ENCODE measurements at places on chromosomes 4 and X.
A peak's percentile ranks its signal among the peaks of the same experiment; 100 is the strongest.

- DNase-seq = no peak
Observed at GRCh38 chr4:13059019-13059418, 425.1 kb downstream of the RAB28 start.

GRCh38 chrX:124194901-124195300, 137.6 kb upstream of the TEX13D start:
- DNase-seq = no peak

GRCh38 chrX:69137371-69138117, 27.7 kb downstream of the PJA1 start:
- no peak for DNase-seq

DNA sequence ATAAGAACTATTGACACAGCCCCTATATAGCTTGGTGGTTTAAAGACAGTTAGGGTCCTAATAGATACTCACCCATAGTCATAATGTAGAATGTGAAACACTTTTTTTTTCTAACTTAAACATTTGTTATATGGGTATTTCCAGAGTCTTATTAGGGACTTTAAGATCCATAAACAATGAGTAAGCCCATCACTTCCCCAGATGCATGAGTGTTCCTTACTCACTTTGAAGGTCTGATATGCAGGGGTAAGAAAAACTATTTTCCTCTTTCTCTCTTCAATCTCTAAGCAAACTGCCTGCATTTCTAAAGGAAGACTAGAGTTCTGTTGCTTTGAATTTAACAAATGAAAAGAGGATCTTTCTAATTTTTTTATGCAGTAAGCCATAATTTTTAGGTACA, 443.6 kb upstream of the PITX2 start:
- no peak for DNase-seq

DNA sequence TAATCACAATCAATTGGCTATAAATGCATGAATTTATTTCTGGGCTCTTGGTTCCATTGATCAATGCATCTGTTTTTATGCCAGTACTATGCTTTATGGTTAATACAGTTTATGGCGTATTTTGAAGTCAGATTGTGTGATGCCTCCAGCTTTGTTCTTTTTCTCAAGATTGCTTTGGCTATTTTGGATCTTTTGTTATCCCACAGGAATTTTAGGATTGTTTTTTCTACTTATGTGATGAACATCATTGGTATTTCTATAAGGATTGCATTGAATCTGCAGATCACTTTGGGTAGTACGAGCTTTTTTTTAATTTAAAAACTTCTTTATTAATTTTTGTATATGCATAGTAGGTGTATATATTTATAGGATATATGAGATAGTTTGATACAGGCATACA, 338.7 kb upstream of the IGFBP7 start:
- no peak for DNase-seq

- no peak for DNase-seq
Observed at GRCh38 chr4:85669992-85670548, 195.1 kb downstream of the ARHGAP24 start.

DNA sequence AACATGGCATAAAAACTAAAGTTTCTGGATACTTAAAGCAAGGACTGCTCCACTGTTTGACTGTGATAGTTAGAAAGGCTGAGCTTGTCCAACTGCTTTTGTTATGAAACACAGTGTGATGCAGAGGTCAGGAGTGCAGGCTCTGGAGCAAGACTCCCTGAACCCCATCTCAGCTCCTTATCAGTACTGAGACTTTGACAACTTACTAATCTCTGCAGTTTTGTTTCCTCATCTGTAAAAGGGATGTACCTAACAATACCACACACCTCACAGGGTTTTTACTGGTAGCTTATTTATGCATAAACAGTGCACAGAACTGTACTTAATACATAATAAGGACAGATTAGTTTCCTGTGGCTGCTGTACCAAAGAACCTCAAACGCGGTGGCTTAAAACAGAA, 804.3 kb downstream of the FSTL5 start:
- DNase-seq = no peak

DNA sequence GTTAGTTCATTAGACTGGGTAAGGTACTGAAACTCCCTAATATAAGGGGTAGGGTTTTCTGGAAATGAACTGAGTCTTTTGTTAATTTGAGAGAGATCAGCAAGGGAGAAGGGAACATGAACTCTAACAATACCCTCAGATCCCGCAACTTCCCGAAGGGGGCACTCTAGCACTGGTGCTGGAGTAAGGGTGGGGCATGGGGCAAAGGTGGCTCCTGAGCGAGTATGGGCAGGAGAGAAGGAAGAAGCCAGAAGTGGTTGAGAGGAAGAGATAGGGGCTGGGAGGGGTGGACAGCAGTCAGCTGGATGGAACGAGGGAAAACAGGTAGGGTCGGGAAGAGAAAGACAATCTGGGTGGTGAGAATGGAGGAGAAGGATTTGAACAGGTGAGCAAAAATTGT, 183.2 kb upstream of the MAGEE2 start:
- DNase-seq = no peak

DNA sequence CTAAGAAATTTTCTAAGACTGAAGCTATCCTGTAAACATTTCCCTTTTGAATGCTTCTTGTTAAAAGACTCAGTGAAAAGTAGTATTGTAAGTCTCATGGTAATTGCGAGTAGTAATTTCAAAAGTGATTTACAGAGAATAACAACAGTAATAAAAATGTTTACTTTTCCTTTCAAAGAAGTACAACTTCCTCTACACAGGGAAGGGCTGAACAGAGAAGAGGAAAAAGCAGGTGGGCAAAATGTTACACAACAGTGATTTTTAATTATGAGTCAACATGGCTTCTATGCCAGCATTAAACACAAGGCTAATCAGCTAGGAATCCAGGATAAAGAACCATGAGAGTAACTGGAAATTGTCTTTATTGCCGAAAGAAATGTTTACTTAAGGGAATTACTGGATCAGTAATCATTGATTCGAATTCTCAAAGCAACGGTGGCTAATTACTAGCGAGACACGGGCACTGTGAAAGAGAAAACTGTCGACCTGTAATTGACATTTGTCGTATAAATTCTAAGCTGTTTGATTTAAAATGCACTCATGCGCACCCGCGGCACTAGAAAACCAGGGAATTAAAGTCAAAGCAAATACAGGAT, 15.4 kb downstream of the UTP3 start:
- DNase-seq = no peak

- DNase-seq = no peak
Observed at GRCh38 chrX:13420545-13421183, 100.8 kb upstream of the ATXN3L start.

DNA sequence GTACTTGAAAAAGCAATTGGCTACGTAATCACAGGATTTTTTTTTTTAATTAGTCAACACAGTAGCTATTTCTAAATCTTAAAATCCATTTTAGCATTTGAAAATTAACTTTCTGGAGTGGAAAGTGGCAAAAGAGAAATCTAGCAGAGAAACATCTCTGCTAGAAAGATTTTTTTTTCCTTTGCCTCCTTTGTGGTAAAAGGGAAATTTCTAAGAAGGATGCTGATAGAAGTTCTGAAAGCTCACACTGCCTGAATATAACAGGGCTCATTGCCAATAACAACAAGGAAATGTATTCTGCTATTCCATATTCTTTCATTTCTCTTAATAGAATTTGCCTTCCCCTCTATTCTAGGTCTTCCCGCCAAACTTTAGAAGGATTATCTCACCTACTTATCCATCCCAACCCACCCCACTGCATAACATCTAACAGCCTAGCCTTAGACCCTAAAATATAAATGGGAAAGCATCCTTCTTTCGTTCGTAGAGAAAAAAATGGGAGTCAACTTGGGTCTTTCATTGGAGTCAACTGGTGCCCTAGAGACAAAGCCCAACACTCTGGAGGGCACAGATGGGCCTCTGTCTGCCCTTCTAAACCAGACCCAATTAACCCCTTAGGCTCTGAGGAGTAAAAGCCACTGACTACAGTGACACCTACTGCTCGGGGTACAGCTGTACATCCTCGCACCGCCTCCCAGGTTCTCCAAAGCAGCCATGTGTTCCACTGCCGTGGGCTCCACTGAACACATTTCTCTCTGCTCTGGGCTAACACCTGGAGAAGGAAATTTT, 103.9 kb downstream of the MAML3 start:
- DNase-seq = no peak

DNA sequence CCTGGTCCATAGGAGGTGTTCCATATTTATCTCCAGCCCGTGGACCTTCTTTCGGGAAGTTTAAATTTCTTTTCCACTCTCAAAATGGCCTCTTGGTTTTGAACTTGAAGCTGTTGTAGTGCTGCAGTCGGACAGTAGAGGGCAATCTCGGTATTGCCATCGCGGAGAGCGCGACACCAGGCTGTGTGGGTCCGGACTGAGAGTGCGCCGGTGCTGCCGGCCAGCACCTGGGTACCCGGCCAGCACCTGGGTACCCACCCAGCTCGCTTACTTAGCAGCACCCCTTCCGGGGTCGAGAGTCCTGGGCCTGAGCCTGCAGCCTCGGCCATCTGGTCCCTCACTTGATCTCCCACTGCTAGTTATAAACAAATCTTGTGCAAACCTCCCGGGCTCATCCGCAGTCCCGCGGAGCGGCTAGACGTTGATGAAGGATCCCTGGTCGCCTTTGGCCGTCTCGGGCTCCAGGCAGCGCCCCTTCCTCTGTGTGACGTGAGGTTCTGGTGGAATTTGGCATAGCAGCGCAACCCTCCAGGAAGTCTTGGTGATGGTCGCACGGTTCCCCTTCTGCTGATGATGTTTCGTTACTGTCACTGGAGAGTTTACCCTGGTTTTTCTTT, 18.0 kb downstream of the FAM9A start:
- peak; percentile 5 for DNase-seq

DNA sequence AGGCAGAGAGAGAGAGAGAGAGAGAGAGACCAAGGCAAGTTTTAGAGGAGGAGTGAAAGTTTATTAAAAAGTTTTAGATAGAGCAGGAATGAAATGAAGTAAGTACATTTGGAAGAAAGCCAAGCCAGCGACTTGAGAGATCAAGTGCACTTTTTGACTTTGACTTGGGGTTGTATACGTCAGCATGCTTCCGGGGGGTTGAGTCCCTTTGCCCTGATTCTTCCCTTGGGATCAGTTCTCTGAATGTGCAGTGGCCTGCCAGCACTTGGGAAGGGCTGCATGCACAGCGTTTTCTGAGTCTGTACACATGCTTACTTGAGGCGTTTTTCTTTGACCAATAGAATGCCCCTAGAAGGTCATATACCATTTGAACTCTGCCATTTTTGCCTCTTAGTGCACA, 400.5 kb downstream of the PDGFC start:
- no peak for DNase-seq

All from activated T-cell treated with anti-CD3 and anti-CD28 coated beads for 4 hours (primary cell).